ENCODE measurements at places on chromosomes 2 and 18. TPM values are rescaled to one million over a fixed set of nuclear protein-coding genes. Genes with fewer than 3 reads are reported as not detected.

Gene CDKL4
- total RNA-seq = 0.92 TPM

Gene MROH2A
- 0.31 TPM for total RNA-seq

DNA sequence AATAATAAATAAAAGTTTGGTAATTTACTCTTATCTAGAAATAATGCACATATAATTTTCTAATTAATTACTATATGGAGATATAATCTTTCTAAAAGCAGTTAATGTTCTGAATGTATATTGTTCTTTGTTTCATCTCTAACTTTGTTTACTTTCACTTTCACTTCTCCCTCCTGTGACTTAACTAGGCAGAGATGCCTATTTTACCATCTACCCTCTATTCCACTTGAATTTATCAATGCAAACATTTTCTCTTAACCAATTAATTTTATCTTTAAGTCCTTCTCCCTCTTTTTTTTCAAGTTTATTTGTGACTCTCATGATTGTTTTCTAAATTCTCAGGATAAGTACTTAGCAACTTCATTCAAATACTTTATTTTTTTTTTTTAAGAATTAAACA is 55.1 kb upstream of the IL1RL1 start:
- no peaks in the 10 kb centered on the region for H3K4me1 ChIP-seq
- no peak overlapping the region for H3K4me3 ChIP-seq
- no peaks in the 10 kb centered on the region for H3K27me3 ChIP-seq
- no peak for DNase-seq

Gene DSEL
- total RNA-seq = 8.1 TPM

DNA sequence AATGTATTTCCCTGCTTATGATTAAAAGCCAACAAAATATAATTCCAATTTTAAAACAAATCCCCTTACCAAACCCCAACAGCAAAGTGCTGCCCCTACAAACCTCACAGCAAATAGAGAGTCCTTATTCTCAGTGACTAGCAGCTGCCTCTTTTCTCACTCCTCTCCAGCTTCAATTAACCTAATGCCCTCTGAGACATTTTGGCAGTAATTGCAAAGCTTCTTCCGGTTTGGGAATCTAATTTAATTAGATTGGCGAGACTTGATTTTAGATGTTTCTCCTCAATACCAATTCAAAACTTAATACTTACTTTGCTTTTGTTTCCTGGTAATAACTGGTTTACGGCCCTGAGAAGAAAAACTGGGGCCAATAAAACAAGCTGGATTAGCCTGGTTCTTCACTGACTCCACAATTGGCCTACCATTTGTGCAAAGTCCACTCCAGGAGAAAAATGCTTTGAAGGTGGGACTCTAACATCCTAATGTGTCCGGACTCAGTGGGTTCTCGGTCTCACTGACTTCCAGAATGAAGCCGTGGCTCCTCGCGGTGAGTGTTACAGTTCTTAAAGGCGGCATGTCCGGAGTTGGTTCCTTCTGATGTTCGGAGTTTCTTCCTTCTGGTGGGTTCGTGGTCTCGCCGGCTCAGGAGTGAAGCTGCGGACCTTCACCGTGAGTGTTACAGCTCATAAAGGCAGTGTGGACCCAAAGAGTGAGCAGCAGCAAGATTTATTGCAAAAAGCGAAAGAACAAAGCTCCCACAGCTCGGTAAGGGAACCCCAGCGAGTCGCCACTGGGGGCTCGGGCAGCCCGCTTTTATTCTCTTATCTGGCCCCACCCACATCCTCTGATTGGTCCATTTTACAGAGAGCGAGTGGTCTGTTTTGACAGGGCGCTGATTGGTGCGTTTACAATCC is 52.8 kb downstream of the SLC35F5 start:
- H3K36me3 ChIP-seq = peaks cover 11% of the 10 kb centered on the region
- no peak overlapping the region for H3K4me3 ChIP-seq
- no peak overlapping the region for H3K27ac ChIP-seq
- peaks cover 5% of the 10 kb centered on the region for H3K4me1 ChIP-seq

GRCh38 chr2:68379184-68379708 is 14.2 kb downstream of the PLEK start:
- H3K27me3 ChIP-seq = no peaks in the 10 kb centered on the region
- no peak for DNase-seq
- no peak overlapping the region for H3K4me3 ChIP-seq
- no peaks in the 10 kb centered on the region for H3K4me1 ChIP-seq
- H3K27ac ChIP-seq = no peak overlapping the region

Gene CD8A
- total RNA-seq = not detected

GRCh38 chr18:61854578-61855448 is 38.0 kb downstream of the RNF152 start:
- H3K27me3 ChIP-seq = peaks cover 3% of the 10 kb centered on the region
- DNase-seq = no peak
- no peak overlapping the region for H3K27ac ChIP-seq
- H3K4me3 ChIP-seq = no peak overlapping the region

- H3K27ac ChIP-seq = no peak overlapping the region
- H3K4me3 ChIP-seq = peak overlapping the region; percentile 90
- peaks cover 7% of the 10 kb centered on the region for H3K27me3 ChIP-seq
- no peaks in the 10 kb centered on the region for H3K36me3 ChIP-seq
- H3K4me1 ChIP-seq = no peaks in the 10 kb centered on the region
Measured at GRCh38 chr18:80245781-80246444, 1.4 kb downstream of the PARD6G start.

GRCh38 chr2:238922435-238922834 is 74.5 kb downstream of the TWIST2 start:
- peaks cover 4% of the 10 kb centered on the region for H3K4me1 ChIP-seq
- no peaks in the 10 kb centered on the region for H3K36me3 ChIP-seq
- no peak for DNase-seq
- H3K27me3 ChIP-seq = peaks cover 10% of the 10 kb centered on the region
- H3K4me3 ChIP-seq = no peak overlapping the region

GRCh38 chr2:191158193-191158592 is 7.4 kb upstream of the STAT4 start:
- H3K27ac ChIP-seq = no peak overlapping the region
- H3K36me3 ChIP-seq = no peaks in the 10 kb centered on the region
- DNase-seq = no peak
- no peaks in the 10 kb centered on the region for H3K4me1 ChIP-seq

DNA sequence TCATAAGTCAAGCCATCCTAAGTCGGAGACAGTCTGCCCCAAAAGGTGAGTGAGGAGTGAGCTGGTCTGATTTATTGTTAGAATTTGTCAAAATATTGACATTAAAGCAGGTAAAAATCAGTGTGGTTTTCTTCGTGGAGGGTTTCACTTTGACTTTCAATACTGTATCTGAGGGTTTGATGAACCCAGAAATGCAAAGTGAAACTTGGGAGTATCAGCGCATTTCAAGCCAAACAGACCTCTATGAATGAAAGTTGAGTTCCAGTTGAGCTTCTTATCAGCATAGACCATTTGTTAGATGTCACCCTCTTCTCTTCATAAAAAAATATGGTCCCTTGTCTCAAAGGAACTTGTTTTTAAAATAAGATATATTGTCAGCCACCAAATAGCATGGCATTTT is 21.7 kb upstream of the CXCR4 start:
- no peaks in the 10 kb centered on the region for H3K36me3 ChIP-seq
- peaks cover 5% of the 10 kb centered on the region for H3K27me3 ChIP-seq
- H3K4me3 ChIP-seq = no peak overlapping the region
- H3K4me1 ChIP-seq = no peaks in the 10 kb centered on the region
- H3K27ac ChIP-seq = no peak overlapping the region
- no peak for DNase-seq

- H3K4me3 ChIP-seq = no peak overlapping the region
- no peaks in the 10 kb centered on the region for H3K27me3 ChIP-seq
- peaks cover 20% of the 10 kb centered on the region for H3K36me3 ChIP-seq
- no peak for DNase-seq
- H3K27ac ChIP-seq = no peak overlapping the region
Measured at GRCh38 chr2:182726473-182726872, 10.4 kb downstream of the DNAJC10 start.

Gene CNTNAP5
- total RNA-seq = 5.0 TPM

Gene NOTO
- total RNA-seq = not detected

Gene DHRS9
- total RNA-seq = not detected

Gene ACMSD
- total RNA-seq = not detected

DNA sequence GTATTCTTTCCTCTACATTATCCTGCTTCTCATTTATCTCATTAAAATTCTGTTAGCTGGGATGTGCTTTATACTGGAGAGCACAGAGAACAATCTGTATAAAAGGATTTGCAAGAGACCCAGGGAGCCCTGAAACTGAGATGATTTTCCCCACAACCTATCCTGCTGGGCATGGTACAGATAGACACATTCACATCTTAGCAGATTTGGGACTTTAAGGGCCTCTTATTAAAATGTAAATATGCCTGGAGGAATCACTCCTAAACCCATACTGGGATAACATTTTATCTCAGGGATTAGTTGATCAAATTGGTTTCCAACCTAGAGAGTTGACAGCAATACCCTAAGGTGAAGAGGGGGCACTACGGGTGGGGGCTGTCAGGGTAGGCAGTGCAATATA is 45.5 kb downstream of the AOX1 start:
- H3K27me3 ChIP-seq = no peaks in the 10 kb centered on the region
- DNase-seq = no peak
- H3K36me3 ChIP-seq = no peaks in the 10 kb centered on the region

DNA sequence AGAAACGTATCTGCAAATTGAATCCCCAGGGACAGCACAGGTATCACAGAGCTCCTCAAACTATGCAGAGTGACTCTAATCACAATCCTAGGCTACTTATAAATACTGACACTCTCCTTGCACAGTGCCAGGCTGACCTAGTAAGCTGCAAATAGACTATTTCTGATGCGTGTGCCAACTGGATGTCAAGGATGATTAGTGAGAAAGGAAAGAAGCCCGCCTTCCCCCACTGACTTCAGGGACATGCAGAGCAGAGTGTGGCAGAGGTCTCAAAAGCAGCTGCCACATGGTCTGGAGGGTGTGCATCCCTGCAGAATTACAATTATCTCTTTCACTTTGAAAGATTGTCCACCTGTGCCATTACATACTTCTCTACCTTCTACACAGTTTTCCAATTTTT is 235.6 kb downstream of the CPS1 start:
- no peak for DNase-seq
- no peak overlapping the region for H3K4me3 ChIP-seq
- no peaks in the 10 kb centered on the region for H3K36me3 ChIP-seq
- H3K4me1 ChIP-seq = no peaks in the 10 kb centered on the region
- H3K27me3 ChIP-seq = peaks cover 3% of the 10 kb centered on the region

GRCh38 chr2:130823171-130823885 is 13.4 kb upstream of the ARHGEF4 start:
- peaks cover 6% of the 10 kb centered on the region for H3K27me3 ChIP-seq
- no peak overlapping the region for H3K27ac ChIP-seq
- peaks cover 4% of the 10 kb centered on the region for H3K4me1 ChIP-seq
- H3K36me3 ChIP-seq = peaks cover 4% of the 10 kb centered on the region

DNA sequence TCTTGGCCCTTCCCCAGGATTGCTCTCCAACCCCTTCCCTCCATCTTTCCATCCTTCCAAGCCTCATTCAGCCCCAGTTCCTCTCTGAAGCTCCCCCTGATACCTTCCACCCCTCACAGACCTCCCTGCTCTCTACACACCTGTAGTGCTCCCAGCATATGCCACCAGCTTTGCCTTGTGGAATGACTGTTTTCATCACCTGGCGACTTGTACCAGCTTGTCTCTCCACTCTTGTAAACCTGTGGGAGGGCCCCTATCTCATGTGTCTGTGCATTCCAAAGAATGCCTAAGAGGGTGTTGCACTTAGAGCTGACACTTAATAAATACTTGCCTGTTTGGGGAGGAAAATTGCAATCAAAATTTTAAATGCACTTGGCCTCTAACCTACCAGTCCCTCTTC is 198.7 kb downstream of the BCL11A start:
- H3K36me3 ChIP-seq = no peaks in the 10 kb centered on the region
- no peak for DNase-seq
- peaks cover 6% of the 10 kb centered on the region for H3K4me1 ChIP-seq
- H3K4me3 ChIP-seq = no peak overlapping the region
- peaks cover 6% of the 10 kb centered on the region for H3K27me3 ChIP-seq

GRCh38 chr2:134119117-134119712 is 134.7 kb upstream of the MGAT5 start:
- no peak for DNase-seq
- H3K36me3 ChIP-seq = peaks cover 9% of the 10 kb centered on the region
- peaks cover 36% of the 10 kb centered on the region for H3K4me1 ChIP-seq
- H3K27ac ChIP-seq = peak overlapping the region; percentile 86
- peaks cover 7% of the 10 kb centered on the region for H3K27me3 ChIP-seq

GRCh38 chr2:128315122-128315828 is 3.4 kb downstream of the HS6ST1 start:
- DNase-seq = no peak
- peaks cover 19% of the 10 kb centered on the region for H3K4me1 ChIP-seq
- peaks cover 17% of the 10 kb centered on the region for H3K27me3 ChIP-seq
- no peak overlapping the region for H3K27ac ChIP-seq
- no peak overlapping the region for H3K4me3 ChIP-seq

Gene LHCGR
- not detected for total RNA-seq

DNA sequence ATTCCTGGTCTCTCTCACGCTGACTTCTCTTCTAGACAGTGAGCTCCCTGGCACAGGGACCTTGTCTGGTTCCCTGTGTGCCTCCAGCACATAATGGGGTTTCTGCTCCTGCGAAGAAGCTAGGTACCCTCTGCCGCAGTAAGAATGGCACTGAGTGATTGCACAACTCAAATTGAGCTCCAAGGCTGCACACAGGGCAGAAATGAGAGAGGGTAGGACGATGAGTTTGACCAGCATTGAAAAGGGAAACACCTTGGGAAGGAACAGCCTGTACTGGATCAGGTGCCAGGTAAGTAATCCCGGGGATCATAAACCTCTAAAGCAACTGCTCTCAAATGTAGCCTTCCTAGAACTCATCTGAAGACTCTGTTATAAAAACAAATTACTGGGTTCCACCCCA is 21.0 kb upstream of the MSGN1 start:
- H3K27me3 ChIP-seq = peaks cover 7% of the 10 kb centered on the region
- peaks cover 4% of the 10 kb centered on the region for H3K4me1 ChIP-seq
- DNase-seq = no peak
- no peaks in the 10 kb centered on the region for H3K36me3 ChIP-seq

GRCh38 chr2:170573671-170574070 is 141.5 kb upstream of the SP5 start:
- H3K27me3 ChIP-seq = no peaks in the 10 kb centered on the region
- no peak overlapping the region for H3K27ac ChIP-seq

- no peak for DNase-seq
- H3K27me3 ChIP-seq = no peaks in the 10 kb centered on the region
- no peaks in the 10 kb centered on the region for H3K36me3 ChIP-seq
- H3K27ac ChIP-seq = no peak overlapping the region
- H3K4me1 ChIP-seq = peaks cover 3% of the 10 kb centered on the region
Measured at GRCh38 chr2:80256782-80257167, 47.8 kb downstream of the LRRTM1 start.

DNA sequence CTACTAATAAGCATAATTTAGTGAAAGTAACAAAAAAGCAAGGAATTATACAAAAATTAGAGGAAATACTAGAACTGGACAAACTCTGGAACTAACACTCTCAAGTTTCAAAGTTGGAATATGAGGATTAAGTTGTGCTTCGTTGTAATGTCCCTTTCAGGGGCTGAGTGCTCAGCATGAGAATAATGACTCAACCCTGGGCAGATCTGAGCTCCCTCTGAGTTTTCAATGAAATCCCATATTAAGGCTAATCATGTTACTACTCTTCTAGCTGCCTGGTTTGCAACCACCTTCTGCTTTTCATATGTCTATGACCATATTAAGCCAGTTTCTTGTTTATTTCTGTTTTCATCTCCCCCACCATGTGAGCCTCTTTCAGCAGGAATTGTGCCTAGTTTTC is 274.9 kb upstream of the LRRTM4 start:
- H3K4me1 ChIP-seq = no peaks in the 10 kb centered on the region
- no peak overlapping the region for H3K27ac ChIP-seq
- H3K27me3 ChIP-seq = no peaks in the 10 kb centered on the region
- no peak for DNase-seq
- no peak overlapping the region for H3K4me3 ChIP-seq

- no peak overlapping the region for H3K4me3 ChIP-seq
- no peak overlapping the region for H3K27ac ChIP-seq
- no peaks in the 10 kb centered on the region for H3K4me1 ChIP-seq
- H3K36me3 ChIP-seq = no peaks in the 10 kb centered on the region
- no peak for DNase-seq
- no peaks in the 10 kb centered on the region for H3K27me3 ChIP-seq
Measured at GRCh38 chr2:14363137-14363536, 269.4 kb upstream of the LRATD1 start.

Gene PTPN18
- total RNA-seq = 16.3 TPM
